ENCODE measurements at places on chromosomes 16 and 17.

DNA sequence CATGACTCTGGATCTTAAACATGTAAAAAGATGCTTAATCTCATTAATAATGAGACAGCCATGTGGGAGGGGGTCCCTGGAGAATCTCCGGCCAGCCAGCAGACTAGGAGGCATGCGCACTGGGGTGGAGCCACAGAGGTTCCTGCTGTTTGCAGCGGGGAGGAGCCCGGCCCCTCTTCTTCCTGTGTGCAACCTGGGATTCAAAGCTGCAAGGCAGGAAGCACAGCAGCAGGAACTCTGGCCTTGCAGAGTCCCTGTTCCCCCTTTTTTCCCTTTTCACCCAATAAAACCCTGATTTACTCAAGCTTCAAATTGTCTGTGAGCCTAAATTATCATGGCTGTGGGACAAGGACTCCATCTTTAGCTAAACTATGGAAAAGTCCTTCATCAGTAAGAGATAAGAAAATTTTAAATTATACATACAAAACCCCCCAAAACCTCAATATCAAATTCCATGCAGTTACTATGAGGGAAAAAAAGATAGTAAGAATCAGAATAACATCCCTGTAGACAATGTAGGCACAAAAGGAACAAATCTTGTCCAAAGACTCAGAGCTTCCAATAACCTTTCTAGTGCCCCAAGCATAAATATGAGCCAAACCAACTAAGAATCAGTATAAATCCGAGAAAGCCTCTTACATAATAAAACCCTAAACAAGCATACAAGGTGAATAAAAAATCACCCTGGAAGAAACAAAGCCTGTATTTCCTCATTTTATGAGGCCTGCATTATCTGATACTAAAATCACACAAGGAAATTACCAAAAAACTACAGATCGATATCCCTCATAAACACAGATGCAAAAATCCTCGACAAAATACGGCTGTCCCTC, 12.1 kb downstream of the CFDP1 start:
- DNase-seq = no peak

GRCh38 chr17:33028778-33029177, 37.1 kb downstream of the SPACA3 start:
- no peak for DNase-seq

DNA sequence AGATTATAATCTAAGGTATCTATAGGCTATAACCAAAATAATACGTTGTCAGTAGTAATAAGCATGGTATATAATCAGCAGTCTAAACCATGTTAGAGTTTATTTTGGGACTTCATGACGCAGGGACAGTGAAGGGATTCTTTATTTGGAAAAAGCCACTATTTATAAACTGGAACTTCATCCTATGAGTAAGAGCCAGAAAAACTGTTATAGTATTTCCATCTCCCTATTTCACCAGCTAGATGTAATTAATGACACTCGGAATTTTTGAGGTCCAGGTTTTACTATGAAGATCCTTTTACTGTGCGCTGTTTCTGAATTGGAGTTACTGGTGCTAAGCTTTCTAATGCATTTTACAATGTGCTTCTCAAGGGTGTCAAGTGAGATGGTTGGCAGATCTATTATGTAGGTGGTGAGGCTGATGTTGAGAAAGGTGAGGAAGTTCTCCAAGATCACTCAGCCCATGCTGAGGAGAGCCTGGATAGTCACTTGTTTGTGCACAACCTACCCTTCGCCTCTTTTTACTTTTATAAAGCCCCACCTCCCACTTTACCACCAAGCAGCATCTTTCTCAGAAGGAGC, 149.3 kb downstream of the MSI2 start:
- DNase-seq = no peak

DNA sequence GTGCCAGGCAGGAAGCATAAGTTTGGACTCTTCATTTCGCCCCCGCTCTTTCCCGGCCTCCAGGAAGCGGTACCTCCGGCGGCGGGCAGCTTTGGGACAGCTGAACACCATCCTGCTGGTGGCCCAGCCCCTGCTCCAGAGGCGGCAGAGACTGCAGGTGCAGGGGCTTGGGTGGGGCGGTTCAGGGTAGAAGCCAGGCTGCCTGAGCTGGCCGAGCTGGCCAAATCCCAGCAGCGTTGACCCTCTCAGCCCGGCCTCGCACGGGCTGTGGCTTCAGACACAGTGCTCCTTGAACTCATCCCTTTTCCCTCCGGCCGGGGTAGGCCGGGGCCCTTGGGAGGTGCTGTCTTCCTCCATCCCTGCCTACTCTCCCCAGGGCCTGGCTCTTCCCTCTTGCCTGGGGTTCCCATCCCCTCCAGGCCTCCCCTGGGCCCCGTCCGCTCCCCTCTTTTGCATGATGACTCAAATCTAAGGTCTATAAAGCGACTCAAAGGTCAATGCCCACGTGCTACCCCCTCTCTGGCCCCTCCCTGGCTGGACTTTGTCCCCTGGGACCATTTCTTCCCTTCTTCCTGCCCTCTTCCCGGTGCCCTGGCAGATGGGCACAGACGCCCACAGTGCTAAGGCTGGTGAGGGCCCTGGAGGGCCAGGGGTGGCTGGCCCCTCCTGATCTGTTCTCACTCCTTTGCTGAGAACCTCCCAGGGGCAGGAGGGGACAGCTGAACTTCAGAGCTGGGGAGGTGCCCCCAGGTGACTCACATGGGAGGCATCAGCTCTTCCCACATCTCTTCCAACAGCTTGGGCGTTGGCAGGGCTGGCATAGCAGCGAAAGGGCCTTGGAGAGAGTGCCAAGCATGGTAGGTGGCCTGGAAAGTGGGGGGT, 22.7 kb downstream of the MYO15B start:
- no peak for DNase-seq

DNA sequence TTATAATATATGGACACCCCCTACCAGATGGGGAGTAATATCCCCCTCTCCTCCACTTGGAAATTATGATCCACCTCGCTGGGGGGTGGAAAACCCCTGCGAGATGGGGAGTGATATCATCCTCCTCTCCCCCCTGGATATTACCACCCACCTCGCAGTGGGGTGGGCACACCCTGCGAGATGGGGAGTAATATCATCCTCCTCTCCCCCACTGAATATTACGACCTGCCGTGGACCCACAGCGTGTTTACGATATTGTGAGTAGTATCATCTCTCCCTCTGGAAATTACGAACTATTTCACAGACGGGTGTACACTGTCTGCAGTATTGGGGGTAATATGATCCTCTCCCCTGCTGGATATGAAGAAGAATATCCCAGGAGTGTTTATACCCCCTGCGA, 228.3 kb upstream of the WSCD1 start:
- DNase-seq = no peak
